Body of pancreas (tissue), 4 donors: ENCODE measurements at places on chromosomes 4 and X. TPM values are rescaled to one million over a fixed set of nuclear protein-coding genes. Genes with fewer than 3 reads are reported as not detected.
A peak's percentile ranks its signal among the peaks of the same experiment; 100 is the strongest.

Gene FGFR3
- total RNA-seq, result 196 TPM

Gene LAMTOR3
- total RNA-seq, result 16.6 TPM

Gene NXF2B
- total RNA-seq, result not detected

Gene ZNF157
- not detected for total RNA-seq

Gene LRP2BP
- total RNA-seq, result 2.1 TPM

Gene FAM53A
- total RNA-seq, result 0.66 TPM

Gene PCDH19
- 0.33 TPM for total RNA-seq

Gene AADAT
- total RNA-seq, result 5.3 TPM

Gene ATP8A1
- 37.4 TPM for total RNA-seq

Gene GATA1
- not detected for total RNA-seq

Gene ARHGEF38
- total RNA-seq, result 22.4 TPM

Gene FAM184B
- not detected for total RNA-seq

Gene TXK
- total RNA-seq, result 1.3 TPM

Gene GALNTL6
- 0.26 TPM for total RNA-seq

Gene DCAF12L1
- not detected for total RNA-seq

Gene PGRMC2
- 14.8 TPM for total RNA-seq

Gene MAGEA3
- total RNA-seq, result not detected

DNA sequence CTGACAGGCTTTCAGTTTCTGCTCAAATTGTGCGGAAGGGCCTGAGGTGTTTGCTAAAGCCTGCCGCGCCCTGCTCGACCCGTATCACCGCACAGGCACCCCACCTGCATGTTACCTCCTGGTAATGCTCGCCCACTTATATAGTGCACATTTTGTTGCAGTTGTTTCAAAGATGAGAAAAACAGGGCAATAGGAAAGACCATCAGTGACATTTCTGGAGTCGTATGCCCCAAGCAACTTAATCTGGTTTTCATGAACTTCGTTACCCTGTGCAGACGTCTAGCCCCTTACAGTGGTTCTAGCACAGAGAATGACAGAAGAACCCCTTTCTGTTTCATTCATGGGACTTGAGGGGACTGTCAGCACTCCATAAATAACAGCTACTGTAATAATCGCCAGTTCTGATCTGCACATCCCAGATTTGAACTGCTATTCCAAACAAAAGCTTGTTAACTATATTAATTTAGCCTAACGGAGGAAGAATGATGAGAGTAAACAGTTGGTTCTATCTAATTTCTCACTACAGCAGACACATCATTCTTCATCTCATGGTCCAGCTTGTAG is 940 bp upstream of the DCTD start:
- no peak for DNase-seq

- DNase-seq, result no peak
Observed at GRCh38 chr4:4480205-4480604, 61.6 kb downstream of the STX18 start.

DNA sequence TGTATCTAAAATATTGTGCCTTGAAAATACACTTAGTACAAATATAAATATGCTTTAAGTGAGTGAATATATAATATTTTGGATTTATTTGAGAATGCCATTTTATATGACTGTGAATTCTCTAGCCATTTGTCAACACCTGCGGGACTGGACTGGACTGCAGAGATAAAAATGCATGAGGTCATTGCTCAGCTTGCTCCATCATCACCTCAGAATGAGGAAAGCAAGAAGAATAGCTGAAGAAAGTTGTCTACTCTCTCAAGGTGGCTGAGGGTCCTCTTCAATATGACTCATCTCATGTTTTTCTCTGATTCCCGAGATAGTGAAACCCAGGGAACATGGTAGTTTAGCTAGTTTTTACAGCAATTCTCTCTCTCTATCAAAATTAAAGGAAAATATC is 732.5 kb upstream of the AGA start:
- DNase-seq, result no peak

- DNase-seq, result no peak
Observed at GRCh38 chr4:184617600-184618196, 31.5 kb downstream of the CASP3 start.

DNA sequence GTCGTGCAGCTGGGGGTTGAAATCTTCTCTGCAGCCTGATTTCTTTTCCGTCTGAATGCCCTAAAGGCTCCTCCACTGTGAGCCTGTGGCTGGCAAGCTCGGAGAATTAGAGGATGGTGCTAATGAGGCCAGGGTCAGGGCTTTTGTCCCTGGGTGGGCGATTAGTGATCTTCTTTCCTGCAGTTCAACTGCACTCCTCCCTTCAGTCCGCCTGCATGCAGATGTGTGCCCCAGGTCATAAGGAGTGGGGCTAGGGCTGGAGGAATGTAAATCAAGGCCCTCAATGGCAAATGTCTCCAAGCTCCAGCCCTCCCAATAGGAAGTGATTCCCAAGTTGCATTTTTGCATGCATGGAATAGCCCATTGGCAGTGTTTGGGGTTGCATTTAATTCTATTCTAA is 405.0 kb downstream of the AFF2 start:
- no peak for DNase-seq

DNA sequence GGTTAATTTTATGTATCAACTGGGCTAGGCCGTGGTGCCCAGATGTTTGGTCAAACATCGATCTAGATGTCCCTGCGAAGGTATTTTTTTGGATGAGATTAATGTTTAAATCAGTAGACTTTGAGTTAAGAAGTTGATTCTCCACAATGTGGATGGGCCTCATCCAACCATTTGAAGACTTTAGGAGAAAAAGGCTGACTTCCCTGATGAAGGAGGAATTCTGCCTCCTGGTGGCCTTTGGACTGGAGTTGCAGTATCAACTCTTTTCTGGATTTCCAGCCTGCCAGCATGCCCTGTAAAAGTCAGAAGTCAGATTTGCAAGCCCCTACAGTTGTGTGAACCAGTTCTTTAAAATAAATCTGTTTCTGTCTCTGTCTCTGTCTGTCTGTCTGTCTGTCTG is 91.4 kb downstream of the STK32B start:
- peak; percentile 36 for DNase-seq

DNA sequence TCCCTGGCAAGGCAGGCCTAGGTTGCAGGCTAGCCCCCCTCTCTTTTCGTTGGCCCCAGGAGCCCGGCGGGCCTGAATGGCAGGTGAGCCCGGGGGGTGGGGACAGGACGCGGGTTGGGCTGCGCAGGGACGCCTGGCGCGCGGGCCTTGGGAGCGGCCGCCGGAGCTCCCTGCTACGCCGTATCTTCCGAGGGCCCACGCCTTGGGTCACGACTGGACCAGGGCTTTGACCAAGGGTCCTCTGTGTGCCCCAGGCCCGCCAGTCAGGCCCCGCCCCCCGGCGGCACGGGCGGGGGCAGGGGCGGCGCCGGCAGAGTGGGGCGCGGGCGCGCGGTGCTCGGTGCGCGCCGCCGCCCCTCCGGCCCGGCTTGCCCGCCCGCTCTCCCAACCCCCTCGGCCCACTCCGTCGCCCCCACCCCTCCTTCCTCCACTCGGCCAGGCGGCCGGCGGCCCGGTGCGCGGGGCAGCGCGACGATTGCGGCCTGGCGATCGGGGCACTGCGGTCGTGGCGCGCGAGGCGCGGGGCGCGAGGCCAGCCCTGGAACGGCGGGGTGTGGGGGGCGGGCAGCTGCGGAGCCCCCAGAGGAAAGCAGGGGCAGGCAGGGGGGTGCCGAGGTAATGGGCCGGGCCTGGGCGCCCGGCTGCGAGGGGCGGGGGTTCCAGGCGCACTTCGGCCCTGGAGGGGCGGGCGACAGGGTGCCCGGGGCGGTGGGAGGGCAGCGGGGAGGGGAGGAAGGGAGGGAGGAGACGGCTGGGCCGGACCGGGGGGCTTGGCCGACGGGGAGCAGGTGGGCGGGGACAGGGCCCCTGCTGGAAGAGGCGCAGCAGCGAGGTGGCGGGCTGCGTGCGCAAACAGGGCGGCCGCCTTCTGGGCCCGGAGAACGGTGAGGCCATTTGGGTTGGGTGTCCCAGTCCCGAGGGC is at the start of gene PRRG3:
Gene PRRG3 (plus strand): TSS at position 798 of the 922 bp plus-strand sequence. CDS start 3,357 bp downstream, outside the sequence.
- no peak for DNase-seq

GRCh38 chrX:121308276-121308805 is 260.9 kb downstream of the GLUD2 start:
- DNase-seq, result peak; percentile 11

DNA sequence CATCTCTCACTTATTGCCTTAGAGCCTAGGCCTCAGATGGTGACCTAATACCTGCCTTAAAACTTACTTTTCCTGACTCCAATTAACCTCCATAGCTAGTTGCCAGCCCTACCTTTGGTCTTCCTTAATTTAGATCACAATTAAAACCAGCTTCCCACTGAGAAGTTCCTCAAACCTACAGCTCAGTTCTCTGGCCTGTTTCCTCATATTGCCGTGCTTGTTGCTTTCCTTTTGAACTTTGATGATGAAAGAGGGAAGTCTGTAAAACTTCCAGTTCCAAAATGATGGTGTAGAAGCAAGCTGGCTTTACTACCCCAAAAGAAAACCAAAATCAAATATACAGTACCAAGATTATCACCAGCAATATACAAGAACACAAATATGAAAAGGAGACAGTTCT is 28.9 kb upstream of the CAMK2D start:
- no peak for DNase-seq

- DNase-seq, result no peak
Observed at GRCh38 chr4:48149827-48150370, 15.8 kb upstream of the TXK start.

DNA sequence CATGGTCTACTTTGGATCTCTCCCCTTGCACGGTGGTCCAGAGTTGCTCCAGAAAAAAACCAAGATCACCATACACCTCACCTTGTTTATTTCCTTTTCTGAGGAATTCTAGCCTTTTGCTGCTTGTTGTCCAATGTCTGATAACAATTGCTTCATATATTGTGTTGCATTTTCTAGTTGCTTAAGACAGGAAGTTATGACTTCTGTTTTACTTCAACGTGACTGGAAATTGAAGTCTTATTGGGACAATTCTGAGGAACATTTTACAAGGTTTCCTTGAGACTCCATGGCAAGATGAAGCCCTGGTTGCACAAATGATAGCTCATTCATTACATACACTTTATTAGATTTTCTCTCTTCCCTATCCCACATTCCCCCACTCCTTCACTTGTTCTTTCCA is 5.2 kb downstream of the CXCL1 start:
- DNase-seq, result no peak

- DNase-seq, result no peak
Observed at GRCh38 chr4:17493619-17494018, 18.3 kb downstream of the QDPR start.

GRCh38 chr4:132506568-132506967 is 642.5 kb upstream of the PCDH10 start:
- DNase-seq, result no peak

DNA sequence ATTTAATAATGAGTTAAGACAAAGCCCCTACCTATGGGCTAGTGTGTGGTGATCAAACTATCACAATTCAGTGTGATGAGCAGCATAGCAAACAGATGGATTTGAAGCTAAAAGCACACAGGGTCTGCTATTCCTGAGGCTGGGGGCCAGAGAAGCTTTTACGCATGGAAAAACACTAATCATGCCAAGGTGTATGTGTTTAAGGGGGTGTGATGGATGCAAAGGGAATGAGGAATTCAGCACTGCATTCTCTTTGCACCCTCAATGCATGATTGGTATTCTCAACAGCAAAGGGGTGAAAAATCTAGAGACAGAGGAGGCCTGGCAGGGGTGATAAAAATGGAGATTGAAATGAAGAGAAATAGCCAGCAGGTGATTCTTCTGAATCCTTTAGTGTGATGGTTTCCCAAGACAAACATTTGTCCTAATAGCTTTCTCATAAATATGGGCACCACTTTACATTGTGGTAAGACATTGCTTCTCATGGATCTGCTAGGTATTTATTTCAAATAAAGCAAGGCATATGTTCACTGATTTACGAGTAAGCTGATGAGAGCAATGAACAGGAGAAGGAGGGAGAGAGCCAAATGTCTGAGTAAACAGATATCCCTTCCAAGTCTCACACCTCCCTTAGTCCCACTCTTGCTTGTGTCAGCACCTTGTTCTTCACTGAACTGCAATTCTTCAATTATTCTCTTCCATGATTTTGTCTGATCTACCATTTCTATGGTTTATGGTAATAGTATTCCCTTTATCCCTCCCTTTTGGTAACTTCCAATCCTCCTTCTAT is 15.7 kb downstream of the C1QTNF7 start:
- DNase-seq, result no peak

DNA sequence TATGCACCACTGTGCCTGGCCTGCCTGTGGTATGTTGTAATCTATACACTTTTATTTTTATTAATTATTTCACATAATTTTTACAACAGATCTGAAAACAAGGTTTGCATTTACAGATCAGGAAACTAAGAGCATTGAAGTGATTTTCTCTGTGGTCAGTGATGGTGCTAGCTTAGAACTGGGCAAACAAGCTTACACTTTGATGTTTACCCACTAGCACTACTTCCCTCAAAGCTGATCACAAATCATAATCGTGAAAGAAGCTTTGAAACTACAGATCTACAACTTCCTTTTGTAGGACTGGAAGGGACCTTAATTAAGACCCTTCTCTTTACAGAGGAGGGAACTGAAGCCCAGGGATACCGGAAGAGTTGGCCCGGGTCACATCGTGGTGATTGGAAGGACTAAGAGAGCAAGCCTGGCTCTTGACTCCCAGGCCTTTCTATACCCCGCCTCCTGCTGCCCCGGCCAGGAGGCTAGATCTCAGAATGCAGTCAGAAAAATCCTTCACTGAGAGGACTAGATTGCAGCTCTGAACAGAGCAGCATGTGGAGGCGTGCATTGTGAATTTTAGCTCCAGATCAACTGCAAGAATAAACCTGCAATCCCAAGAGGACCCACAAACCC is 93.7 kb upstream of the ZNF827 start:
- DNase-seq, result no peak
